ENCODE measurements at places on chromosomes 6 and 20.

- no peak for DNase-seq
Observed at GRCh38 chr20:15318682-15319081, 981.3 kb upstream of the FLRT3 start.

- no peak for DNase-seq
Observed at GRCh38 chr20:49282584-49283171, 4.8 kb upstream of the ZNFX1 start.

DNA sequence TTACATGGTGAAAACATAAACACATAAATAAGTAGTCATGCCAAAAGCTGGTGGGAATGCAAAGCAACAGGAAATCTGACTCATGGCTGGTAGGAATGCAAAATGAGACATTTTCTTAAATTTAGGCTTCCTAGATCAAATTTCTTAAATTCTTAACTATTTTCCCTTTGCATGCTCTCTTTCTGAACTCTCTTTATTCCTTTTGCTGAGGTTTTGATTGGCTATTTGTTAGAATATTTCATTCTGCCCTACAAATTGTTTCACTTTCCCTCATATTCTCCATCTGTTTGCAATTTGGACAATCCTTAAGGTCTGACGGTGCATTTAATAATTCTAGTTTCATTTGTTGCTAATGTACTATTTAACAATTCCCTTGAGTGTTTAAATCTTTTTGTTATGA, 437.5 kb upstream of the RGS17 start:
- no peak for DNase-seq

DNA sequence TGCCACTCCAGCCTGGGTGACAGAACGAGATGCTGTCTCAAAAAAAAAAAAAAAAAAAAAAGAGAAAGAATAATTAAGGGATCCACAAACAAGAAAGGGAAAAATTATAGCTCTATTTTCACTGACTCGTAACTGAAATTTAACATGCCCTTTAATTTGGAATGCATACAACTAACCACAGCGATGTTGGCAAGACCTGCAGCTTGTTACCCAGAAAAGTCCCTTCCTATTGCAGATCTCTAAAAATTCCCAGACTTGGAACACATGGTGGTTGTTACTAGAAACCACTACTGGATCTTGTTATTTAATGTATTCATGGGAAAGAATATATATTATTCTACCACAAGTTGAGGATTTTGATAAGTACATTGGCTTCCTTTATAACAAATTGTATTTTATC, 27.8 kb upstream of the SMIM28 start:
- DNase-seq, result no peak

GRCh38 chr20:48041078-48041780, 255.9 kb upstream of the SULF2 start:
- no peak for DNase-seq
